ENCODE measurements at places on chromosomes 6 and 20.

- DNase-seq: no peak
Observed at GRCh38 chr6:1619098-1619672, 9.5 kb downstream of the FOXC1 start.

DNA sequence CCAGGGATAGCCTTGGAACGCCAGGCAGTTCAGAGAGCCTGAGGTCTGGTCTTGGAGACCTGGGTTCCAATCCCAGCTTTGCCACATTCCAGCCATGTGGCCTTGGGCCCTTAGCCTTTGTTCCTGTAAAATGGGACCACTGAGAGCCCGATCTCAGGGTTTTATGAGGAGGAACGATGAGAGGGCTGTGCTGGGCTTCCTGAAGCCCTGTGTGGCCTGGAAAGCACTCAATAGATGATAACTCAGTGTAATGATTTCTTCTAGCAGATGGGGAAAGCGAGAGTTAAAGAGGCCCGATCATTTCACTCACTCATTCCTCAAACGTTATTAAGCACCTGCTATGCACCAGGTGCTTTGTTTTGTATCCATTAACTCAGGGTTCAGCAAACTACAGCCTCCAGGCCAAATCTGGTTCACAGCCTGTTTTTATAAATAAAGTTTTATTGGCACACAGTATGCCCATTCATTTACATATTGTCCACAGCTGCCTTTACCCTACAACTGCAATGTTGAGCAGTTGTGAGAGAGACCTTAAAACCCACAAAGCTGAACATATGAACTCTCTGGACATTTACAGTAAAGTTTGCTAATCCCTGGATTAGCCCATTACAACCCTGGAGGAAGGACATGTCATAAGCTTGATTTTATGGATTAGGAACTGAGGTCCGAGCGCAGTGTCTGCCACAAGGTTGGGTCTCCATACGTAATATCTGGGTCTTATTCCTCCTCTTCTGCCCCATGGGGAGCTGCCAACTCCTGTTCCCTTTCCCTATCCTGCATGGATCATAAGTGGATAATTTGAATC lies 90.4 kb downstream of the CEBPB start:
- DNase-seq: no peak

DNA sequence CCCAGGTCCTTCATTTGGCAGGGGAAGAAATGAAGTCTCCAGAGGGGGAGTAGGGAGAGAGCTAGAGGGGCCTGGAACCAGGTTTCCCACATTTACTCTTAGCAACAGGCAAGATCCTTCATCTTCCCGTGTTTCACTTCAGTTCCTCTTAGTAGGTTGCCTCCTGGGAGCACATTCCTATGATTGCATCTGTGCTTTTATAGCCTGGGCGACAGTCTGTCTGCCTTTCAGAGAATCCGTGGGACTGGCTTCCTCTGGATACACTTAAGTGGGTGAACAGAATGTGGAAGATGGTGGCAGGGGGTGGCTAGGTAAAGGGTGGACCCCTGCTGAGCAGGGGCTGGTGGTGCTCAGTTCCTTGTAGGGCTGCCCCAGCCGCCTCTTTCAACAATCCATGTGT lies 33.4 kb downstream of the STK35 start:
- DNase-seq: no peak

DNA sequence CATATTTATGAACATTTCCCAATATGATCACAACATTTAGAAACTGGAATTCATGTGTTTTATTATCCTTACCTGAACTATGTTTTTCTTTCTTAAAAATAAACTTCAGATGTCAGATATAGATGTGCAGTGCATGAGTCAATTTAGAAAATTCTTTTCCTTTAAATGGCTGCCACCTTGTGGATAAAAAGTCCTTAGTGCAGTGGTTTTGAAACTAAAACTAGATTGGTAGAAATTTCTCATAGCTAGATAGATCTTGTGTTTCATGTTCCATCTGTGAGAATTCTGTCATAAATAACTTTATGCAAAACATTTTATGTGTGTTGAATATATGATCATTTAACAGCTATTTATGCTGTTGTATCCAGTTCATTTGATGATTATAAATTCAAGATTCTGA lies 134.9 kb downstream of the KLHL32 start:
- DNase-seq: no peak

DNA sequence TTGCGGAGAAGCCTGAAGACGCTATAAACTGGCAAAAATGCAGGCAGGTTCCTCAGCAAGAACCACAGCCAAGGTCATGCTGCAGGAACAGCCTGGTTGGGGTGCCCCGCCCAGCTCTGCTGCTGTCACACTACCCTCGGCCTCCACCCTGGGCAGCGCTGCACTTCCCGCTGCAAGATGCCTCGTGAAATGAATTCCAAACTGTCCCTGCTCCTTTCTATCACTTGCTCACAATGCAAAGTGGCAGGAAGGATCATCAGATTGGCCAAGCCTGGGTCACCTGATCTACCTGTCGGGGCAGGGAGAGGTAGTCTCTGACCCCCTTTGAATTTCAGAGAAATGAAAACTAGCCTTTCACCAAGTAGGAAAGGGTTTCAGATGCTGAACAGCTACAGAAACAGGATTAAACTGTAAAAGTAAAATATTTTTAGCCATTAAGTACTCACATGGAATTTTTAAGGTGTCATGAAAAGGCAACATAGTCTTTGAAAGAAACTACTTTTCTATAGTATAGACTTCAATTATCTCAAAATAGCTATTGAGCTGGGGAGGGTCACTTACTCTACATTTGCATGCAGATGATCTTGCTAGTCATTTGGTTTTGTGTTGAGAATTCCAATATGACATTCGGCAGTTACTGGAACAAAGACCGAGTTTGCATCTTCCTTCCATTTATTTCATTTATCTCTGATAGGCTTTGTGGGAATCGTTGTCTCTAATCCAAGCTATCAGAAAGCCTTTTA lies 236.4 kb upstream of the ASCC3 start:
- no peak for DNase-seq

DNA sequence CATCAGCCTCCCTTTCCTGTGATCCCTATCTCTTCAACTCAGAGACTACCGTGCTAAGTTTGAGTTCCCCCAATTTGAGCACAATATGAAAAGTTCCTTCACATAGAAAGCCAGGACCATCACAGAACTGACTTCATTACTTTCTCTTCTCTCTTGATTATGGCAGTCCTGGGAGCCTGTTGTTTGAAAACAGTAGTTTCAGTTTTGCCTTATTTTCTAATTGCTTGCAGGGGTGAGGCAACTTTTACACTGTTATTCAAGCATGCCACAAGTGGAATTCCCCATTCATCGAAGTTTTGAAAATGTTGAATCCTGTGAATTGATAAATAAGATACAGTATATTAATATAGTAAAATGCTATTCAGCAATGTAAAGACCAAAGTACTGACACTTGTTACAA lies 569.7 kb upstream of the MARCKS start:
- DNase-seq: no peak

GRCh38 chr6:25103603-25104002 lies 167.8 kb upstream of the RIPOR2 start:
- DNase-seq: no peak

GRCh38 chr20:10922506-10922905 lies 248.7 kb upstream of the JAG1 start:
- no peak for DNase-seq

DNA sequence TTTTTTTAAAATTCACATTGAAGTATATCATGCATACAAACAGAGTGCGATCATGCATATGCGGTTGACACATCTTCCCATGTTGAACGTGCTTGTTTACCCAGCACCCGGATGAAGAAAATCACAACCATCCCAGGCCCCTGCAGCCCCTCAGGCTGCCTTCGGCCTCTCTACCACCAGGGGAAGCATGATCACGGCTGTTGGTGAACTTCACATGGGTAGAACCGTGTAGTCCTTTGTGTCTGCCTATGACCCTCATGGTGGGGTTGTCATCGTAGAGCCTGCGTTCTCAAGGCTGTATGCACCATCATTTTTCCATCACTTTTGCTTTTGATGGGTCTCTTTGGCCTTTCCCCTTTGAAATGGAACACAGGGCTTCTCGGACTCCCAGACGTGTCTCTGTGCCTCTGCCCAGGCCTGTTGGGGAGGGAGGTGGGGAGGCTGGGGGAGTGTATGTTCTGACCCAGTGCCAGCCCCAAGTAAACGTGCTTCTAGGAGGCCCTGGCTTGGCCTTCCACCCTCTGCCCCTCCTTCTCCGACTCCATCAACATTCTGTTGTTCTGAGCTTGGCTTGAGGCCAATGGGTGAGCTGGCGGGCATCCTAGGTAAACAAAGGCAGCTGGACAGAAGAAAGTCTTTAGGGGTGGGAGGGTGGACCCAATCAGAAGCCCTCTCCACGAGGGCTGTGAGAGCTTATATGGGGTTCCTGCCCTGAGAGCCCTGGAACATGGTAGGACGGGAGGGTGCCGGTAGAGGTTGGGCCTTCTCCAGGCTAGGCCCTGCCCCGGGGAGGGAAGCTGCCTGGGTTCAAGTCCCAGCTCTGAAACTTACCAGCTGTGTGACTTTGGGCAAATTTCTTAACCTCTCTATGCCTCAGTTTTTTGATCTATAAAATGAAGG lies 39.7 kb downstream of the TGM2 start:
- DNase-seq: no peak

- no peak for DNase-seq
Observed at GRCh38 chr6:11076540-11076939, 17.1 kb upstream of the SMIM13 start.

DNA sequence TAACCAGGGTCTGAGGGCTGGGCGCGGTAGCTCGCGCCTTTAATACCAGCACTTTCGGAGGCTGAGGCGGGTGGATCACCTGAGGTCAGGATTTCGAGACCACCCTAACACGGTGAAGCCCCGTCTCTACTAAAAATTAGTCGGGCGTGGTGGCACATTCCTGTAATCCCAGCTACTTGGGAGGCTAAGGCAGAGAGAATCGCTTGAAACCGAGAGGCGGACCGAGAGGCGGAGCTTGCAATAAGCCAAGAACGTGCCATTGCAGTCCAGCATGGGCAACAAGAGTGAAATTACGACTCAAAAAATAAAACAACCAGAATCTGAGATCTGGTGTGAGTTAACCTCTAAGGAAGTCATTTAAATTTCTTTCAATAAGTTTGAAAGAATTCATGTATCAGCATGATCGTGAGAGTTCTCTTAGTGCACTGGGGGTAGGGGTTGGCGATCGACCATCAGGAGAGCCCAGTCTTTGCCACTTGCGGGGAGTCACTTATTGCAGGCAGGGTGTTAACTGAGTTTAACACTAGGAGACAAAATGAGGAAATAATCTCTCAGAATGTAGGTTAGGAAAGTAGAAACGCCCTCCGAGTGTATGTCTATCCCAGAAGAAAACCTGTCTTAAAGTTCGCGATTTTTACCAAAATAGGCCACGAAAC lies 206.5 kb upstream of the ZNF184 start:
- DNase-seq: no peak

DNA sequence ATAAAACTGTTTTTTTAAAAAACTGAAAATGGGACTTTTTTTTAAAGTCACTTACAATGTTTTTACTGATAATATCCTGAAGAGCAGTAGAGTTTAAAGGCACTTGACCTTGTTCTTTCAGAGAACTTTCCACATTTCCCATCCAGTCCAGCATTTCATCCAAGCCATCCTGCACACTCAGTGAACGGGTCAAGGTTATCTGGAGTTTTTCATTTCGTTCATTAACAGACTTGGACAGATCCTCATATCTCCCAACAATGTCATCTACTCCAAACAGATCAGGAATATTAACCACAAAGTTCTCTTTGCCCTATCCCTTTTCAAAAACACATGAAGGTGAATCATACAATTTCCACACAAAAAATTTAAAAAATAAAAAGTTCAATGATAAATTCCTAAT lies 69.1 kb downstream of the DST start:
- no peak for DNase-seq

DNA sequence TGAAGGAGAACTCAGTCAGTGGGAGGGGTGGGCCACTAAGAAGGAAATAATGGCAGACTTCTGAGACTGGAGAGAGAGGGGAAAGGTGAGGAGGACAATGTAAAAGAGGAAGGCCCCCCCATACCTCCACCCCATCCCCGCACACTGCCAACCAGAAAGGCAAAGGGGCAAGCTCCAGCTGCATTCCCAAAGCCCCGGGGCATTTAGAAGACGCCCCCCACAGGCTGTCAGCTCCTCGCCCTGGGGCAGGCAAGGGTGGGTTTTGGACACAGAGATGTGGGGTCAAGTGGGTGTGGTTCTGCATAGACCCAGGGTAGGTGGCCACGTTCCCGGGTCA lies 20.8 kb upstream of the SLC22A7 start:
- no peak for DNase-seq

GRCh38 chr20:35662551-35662950 lies 2.1 kb downstream of the CPNE1 start:
- DNase-seq: no peak

Measured in Panc1 (cell line).